ENCODE measurements at places on chromosomes 16 and 17. TPM values are rescaled to one million over a fixed set of nuclear protein-coding genes. Genes with fewer than 3 reads are reported as not detected.
A peak's percentile ranks its signal among the peaks of the same experiment; 100 is the strongest.

- DNase-seq, result no peak
Observed at GRCh38 chr17:61364463-61364846, 35.2 kb upstream of the TBX2 start.

CCL2 gene
- 300 TPM for total RNA-seq

DNA sequence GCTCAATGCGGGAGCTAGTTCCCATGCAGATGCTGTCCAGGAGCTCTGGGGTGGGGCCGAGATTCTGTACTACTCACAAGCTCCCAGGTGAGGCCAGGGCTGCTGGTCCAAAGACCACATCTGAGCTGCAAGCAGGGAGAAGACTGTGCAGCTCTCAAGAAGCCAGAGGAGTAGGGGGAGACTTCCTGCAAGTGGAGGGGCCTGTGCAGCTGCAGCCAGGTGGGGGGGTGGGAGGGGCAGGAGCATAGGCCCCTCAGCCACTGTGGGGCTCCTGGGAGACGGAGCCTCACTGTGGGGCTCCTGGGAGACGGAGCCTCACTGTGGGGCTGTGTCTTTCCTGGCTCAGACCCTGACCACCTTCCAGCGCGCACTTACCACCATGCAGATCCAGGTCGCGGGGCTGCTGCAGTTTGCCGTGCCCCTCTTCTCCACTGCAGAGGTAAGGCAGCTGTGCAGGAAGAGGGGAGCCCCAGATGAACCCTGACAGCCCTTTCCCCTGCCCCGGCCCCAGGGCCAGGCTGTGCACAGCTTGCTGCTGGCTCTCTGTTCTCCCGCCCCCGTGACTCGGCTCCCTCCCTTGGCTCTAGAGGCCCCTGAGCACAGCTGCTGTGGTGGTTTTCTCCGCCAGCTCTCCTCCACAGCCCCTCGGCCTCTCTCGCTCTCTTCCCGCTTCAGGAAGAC is 24.3 kb upstream of the DNAI2 start:
- DNase-seq, result no peak

- DNase-seq, result peak; percentile 25
Observed at GRCh38 chr16:85863384-85863774, 35.6 kb upstream of the IRF8 start.

DNA sequence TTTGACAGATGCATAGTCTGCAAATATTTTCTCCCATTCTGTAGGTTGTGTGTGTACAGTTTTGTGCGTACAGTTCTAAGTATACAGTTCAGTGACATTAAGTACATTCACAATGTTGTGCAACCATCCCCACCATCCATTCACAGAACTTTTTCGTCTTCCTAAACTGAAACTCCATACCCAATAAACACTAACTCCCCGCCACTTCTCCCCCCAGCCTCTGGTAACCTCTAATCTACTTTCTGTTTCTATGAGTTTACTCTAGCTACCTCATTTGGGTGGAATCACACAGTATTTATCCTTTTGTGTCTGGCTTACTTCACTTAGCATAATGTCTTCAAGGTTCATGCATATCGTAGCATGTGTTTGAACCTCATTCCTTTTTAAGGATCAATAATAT is 14.3 kb downstream of the PIK3R5 start:
- DNase-seq, result no peak

TOP3A gene
- total RNA-seq, result 22.7 TPM

NETO2 gene
- 331 TPM for total RNA-seq

GRCh38 chr16:84548508-84548907 is 44.0 kb upstream of the MEAK7 start:
- no peak for DNase-seq

DNA sequence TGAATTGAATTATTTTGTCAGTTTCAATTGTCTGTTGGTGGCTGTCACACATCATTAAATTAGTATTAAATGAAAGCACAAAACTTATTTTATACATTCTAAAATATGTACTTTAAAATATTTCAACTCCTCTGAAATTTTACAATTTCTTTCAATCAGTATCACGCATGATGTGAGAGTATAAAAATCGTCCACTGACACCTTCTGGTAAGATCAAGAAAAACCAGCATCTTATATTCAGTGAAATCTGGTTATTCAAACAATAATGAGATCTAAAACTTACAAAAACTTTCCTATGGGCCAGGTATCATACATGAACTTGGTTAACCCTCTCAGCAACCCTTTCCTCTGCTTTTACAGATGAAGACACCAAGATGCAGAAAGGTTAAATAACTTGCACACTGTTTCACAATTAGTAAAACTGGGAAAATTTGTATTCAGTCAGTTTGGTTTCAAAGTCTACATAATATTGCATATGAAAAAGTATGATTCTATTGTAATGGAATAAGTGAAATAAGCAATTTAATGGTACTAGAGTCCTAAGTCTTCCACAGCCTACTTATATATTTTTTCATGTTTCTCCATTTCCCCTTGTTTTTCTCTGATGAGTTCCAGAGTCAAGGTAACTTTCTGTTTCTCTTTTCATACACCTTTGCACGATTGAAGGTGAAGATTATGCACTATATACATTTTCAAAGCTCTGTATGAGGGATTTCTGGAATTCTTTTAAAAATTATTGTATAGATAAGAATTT is 58.7 kb downstream of the EFCAB5 start:
- no peak for DNase-seq

- no peak for DNase-seq
Observed at GRCh38 chr17:75498726-75499213, 16.6 kb downstream of the CASKIN2 start.

ZSCAN10 gene
- total RNA-seq, result not detected

CLEC18C gene
- not detected for total RNA-seq

MYADML2 gene
- not detected for total RNA-seq

CSH1 gene
- total RNA-seq, result not detected

DNA sequence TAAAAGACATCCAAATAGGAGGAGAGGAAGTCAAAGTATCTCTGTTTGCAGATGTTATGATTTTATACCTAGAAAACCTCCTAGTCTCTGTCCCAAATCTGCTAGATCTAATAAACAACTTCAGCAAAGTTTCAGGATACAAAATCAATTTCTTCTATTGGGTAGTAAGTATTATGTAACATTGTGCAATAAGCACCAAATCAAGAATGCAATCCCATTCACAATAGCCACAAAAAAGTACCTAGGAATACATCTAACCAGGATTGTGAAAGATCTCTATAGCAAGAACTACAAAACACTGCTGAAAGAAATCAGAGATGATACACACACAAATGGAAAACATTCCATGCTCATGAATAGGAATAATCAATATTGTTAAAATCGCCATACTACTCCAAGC is 13.0 kb downstream of the NLRP1 start:
- no peak for DNase-seq

DNA sequence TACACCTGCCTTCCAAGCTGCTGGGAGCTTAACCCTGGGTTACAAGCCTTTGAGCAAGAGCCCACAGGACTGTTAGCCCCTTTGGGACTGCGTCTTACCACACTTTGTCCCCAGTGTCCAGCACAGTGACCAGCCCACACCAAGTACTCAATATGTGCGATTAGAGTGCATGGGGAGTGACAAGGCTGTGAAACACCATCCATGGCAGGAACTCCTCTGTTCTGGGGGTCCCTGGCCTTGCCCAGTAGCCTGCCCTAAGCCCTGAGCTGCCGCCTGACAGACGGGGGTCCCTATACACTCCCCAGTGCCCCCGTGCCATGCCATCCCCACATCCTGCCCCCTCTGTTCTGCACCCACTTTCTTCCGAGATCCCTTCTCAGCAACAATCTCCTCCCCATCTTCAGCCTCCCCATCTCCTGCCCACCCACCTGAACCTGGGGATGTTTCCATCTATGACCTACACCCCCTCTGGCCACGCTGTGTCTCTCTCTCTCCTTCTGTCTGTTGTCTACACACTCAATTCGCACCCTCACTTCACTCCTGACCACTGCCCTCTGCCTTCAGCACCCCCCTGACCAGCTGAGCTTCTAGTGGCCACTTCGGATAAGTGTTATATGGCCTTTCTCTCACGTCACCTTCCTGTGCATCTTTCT is 112.9 kb upstream of the SMURF2 start:
- DNase-seq, result no peak

PIGS gene
- 55.5 TPM for total RNA-seq

- DNase-seq, result peak; percentile 62
Observed at GRCh38 chr17:31373150-31374093, 18.1 kb upstream of the RAB11FIP4 start.

DNA sequence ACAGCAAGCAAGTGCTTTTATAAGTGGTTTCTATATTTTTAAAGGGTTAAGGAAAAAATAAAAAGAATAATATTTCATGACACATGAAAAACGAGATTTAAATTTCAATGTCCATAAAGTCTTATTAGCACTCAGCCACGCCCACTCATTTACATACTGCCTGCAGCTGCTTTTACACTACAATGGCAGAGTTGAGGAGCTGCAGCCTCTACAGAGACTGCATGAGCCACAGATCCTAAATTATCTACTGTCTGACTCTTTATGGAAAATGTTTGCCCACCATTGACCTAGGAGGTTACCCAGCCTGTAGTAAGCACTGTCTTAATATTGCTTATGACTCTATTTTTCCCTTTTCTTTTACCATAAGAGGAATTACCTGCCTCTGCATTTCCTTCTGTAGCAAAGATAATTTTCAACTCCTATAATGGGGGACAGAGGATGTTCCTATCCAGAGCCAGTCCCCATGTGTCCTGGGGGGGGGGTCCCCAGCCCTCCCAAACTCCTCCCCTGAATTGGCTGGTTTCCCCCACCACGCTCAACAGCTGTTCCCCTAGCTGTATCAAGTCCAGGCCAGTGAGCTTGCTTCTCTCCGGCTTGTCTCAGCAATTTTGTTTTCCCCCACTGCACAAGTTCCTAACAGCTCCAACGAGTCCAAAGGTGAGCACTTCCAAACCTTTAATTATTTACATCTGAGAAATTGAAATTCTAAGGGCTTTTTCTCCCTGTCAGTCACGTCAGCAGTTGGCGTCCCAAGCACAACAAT is 139.4 kb upstream of the ERCC4 start:
- no peak for DNase-seq
